Progenitor cell of endocrine pancreas (in vitro differentiated cells): ENCODE measurements at places on chromosomes 13 and 19. TPM values are rescaled to one million over a fixed set of nuclear protein-coding genes. Genes with fewer than 3 reads are reported as not detected.
A peak's percentile ranks its signal among the peaks of the same experiment; 100 is the strongest.

- peaks cover 55% of the 10 kb centered on the region for H3K27me3 ChIP-seq
- H3K4me1 ChIP-seq = no peaks in the 10 kb centered on the region
- DNase-seq = peak; percentile 82
- H3K4me3 ChIP-seq = peak overlapping the region; percentile 26
- no peak overlapping the region for H3K27ac ChIP-seq
- H3K36me3 ChIP-seq = no peaks in the 10 kb centered on the region
These were observed 1.4 kb upstream of the ICAM1 start for GRCh38 chr19:10269333-10270179.

DNA sequence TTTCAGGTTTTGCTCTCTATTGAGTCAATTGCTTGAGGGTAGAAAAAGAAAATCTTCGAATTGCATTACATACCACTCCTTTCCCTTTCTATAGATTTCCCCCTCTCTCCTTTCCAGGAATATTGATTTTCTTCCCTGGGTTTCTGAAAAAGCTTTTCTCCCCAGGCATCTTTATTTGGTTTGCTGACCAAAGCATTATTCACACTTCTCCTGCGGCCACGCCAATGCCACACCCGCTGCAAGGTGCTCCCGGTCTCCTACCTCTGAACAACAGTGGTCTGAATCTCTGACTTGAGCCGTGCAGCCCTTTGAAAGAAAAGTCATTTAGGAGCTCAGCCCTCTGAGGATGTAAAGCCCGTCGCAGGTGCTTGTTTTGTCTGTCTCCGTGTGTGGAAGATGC is 350.9 kb upstream of the TMTC4 start:
- no peak for DNase-seq
- no peak overlapping the region for H3K4me3 ChIP-seq
- no peaks in the 10 kb centered on the region for H3K27me3 ChIP-seq
- H3K27ac ChIP-seq = peak overlapping the region; percentile 7

DNA sequence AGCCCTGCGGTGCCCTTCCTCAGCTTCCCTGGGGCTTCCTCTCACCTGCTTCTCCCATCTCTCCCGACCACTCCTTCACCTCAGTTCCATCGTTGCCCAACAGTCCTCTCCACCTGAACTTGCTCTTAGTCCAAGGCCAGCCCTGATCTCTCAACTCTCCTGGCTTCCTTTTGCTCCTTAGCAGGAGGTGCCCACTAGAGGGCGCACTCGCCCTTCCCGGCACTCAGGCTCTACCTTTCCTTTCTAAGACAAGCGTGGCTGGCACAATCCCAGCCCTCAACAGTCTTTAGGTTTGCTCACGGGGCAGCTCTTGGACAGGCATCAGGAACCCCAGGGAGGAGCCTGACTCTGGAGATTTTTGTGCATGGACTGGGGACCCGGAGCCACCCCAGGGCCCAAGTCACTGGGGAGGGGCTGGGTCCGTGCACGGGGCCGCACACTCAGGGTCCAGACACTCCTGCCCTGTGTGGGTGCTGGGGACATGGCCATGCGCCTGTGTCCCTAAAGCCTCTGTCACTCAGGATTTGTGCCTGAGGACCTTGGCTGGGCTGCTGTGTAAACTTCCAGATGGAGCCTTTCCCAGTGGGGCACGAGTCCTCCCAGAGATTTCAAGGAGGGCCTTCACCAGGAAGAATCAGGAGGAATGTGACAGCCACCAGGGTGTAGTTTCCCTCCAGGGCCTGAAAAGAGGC is 12.1 kb upstream of the CEACAM8 start:
- peaks cover 6% of the 10 kb centered on the region for H3K27me3 ChIP-seq
- H3K36me3 ChIP-seq = peaks cover 2% of the 10 kb centered on the region
- DNase-seq = no peak
- H3K4me1 ChIP-seq = no peaks in the 10 kb centered on the region

- no peaks in the 10 kb centered on the region for H3K4me1 ChIP-seq
- no peaks in the 10 kb centered on the region for H3K36me3 ChIP-seq
- H3K27me3 ChIP-seq = no peaks in the 10 kb centered on the region
- H3K4me3 ChIP-seq = no peak within 1 kb of the TSS
These were observed at the start of gene ACER1 for GRCh38 chr19:6333439-6333838. TSS of gene ACER1 (minus strand) at chr19:6333612. CDS start at chr19:6333551, 61 bp downstream.

Gene CPAMD8
- 58.6 and 63.4 TPM in 2 replicates for total RNA-seq

- H3K4me3 ChIP-seq = no peak overlapping the region
- no peak for DNase-seq
- no peaks in the 10 kb centered on the region for H3K27me3 ChIP-seq
- peaks cover 3% of the 10 kb centered on the region for H3K36me3 ChIP-seq
- H3K4me1 ChIP-seq = no peaks in the 10 kb centered on the region
These were observed 43.8 kb upstream of the USP29 start for GRCh38 chr19:57075801-57076492.

- H3K27me3 ChIP-seq = peaks cover 31% of the 10 kb centered on the region
- H3K4me3 ChIP-seq = peak overlapping the region; percentile 71
- DNase-seq = peak; percentile 38
- H3K4me1 ChIP-seq = peaks cover 10% of the 10 kb centered on the region
- peak overlapping the region; percentile 92 for H3K27ac ChIP-seq
These were observed 5.3 kb upstream of the PROZ start for GRCh38 chr13:113152984-113153809.

DNA sequence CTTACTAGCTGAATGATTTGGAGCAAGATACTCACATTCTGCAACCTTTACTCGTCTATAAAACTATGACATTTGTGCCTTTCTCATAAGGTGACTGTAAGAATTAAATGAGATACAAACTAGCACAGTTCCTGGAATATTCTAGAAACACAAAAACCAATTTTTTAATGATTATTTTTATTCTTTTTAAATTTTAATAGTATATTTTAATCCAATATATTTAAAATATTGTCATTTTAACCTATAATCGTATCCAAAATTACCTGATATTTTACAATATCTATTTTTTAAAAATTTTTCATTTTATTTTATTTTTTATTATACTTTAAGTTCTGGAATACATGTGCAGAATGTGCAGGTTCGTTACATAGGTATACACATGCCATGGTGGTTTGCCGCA is 238.1 kb downstream of the OLFM4 start:
- no peak overlapping the region for H3K27ac ChIP-seq
- H3K36me3 ChIP-seq = no peaks in the 10 kb centered on the region
- peaks cover 4% of the 10 kb centered on the region for H3K27me3 ChIP-seq
- DNase-seq = no peak
- no peak overlapping the region for H3K4me3 ChIP-seq
